ENCODE measurements at places on chromosomes 2 and 18. TPM values are rescaled to one million over a fixed set of nuclear protein-coding genes. Genes with fewer than 3 reads are reported as not detected.

The EDAR gene
- not detected for total RNA-seq

The RBKS gene
- total RNA-seq, result 2.2 TPM

The SKA1 gene
- 22.1 TPM for total RNA-seq

The RAB6C gene
- 0.13 TPM for total RNA-seq

The FAP gene
- not detected for total RNA-seq

GRCh38 chr18:11178951-11179549, 29.7 kb upstream of the PIEZO2 start:
- DNase-seq, result no peak

GRCh38 chr2:100739735-100740432, 80.1 kb upstream of the NPAS2 start:
- no peak for DNase-seq

GRCh38 chr2:33380001-33380609, 96.3 kb upstream of the RASGRP3 start:
- no peak for DNase-seq

DNA sequence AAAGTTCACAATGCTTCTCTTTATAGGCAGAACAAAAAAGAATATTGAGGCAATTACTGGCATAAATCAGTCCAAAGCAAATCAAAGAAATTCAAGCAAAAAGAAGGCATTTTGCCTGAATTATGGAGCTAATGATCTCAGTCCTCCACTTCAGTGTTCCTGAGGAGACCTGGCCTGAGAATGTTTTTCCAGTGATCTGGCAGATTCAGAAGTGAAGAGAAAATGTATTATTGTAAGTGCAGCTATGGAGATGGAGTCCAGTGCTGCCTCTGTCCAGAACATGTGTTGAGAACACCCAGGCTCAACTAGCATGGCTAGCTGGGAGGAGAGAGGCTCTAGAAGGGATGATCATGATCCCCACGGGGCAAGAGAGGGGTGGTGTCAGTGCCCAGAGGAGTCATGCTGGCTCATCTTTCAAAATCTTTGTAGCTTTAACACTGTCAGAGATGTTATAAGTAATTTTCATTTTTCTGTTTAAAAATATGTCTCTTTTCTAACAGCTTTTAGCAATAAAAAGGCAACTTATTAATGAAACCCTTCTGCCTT, 367.0 kb upstream of the RAB12 start:
- DNase-seq, result no peak

Data from Panc1 (cell line).